ENCODE measurements at places on chromosomes 7 and 10.

GRCh38 chr7:156492170-156492569 is 148.4 kb upstream of the RNF32 start:
- no peak for DNase-seq

GRCh38 chr7:94394109-94394436 is 622 bp upstream of the COL1A2 start:
- DNase-seq: no peak

- DNase-seq: no peak
Observed at GRCh38 chr10:3593611-3594010, 191.4 kb downstream of the KLF6 start.

GRCh38 chr7:84022684-84023308 is 171.8 kb downstream of the SEMA3A start:
- DNase-seq: no peak

DNA sequence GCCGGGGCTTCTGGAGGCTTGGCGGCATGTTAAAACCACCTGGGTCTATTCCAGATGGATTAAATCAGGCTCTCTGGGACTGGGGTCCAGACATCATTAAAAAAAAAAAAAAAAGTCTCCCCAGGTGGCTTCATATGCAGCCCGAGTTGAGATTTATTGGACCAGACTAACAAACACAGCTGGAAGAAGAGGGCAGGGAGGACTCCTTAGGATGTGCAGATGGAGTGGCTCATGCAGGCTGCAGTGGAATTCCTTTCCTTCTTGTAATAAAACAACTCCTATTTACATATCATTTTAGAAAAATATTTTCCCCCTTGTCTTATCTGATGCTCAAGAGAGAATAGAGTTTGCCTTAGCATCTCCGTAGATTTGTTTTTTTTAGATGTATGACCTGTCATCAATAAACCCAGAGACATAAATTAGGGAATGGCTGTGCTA is 238.1 kb downstream of the CAMK1D start:
- DNase-seq: no peak

DNA sequence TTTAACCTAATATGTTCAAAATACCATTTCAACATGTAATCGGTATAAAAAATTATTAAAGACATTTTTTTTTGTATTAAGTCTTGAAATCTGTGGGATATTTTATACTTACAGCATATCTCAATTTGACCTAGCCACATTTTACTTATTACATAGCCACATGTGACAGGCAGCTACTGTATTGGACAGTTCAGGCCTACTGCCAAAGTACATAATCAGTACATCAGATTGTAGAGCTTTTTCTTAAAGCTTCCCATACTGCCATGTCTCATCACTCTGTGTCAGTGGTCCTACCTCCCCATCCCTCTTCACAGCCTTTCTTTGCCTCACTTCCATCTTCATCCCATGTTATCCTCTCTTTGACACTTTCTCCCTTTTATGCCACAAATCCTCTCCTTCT is 43.0 kb downstream of the LOXL4 start:
- no peak for DNase-seq

- no peak for DNase-seq
Observed at GRCh38 chr7:29859524-29860185, 53.3 kb downstream of the WIPF3 start.

- DNase-seq: no peak
Observed at GRCh38 chr7:931871-932650, 22.4 kb downstream of the ADAP1 start.

GRCh38 chr7:50595491-50596102 is 30.4 kb upstream of the DDC start:
- DNase-seq: peak; percentile 52

GRCh38 chr10:72334825-72335393 is 19.8 kb downstream of the DNAJB12 start:
- DNase-seq: no peak

DNA sequence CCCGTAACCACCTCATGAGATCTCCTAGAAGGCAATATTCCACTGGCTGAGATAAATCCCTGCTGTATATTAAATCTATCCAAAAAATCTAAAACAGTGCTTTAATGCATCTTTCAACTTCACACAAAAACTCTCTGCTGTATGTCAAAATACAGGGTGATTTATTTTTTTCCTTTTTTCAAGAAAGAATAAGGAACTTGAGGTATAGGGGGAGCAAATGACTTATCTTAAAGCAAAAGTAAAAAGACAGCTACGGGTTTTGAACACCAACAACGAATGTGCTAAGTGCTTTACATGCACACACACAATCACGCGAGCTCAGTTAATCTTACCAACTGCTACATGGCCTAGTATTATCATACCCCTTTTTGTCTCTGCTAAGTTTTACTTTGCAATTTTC is 168.9 kb upstream of the PHF14 start:
- no peak for DNase-seq

DNA sequence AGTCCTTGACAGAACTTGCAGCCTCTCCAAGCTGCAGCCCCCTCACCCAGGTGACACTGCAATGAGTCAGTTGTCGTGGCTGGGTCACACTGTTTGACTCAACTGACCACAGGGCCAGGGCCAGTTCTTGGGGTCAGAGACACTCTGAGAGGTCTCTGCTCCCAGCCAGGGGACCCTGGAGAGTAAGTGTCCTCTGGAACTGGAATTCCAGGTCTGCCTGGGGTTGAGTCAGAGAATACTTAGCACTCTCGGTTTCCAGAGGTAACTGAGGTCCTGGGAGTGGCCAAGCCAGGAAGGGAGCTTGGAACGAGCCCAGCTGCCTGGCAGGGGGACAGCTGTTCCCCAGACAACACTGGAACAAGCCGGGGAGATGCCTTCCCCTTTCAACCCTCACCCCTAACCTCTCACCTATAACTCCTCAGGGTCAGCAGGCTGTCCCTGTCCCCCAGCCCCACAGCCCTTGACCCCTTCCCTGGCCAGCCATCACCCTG is 2.2 kb upstream of the MYL10 start:
- no peak for DNase-seq

DNA sequence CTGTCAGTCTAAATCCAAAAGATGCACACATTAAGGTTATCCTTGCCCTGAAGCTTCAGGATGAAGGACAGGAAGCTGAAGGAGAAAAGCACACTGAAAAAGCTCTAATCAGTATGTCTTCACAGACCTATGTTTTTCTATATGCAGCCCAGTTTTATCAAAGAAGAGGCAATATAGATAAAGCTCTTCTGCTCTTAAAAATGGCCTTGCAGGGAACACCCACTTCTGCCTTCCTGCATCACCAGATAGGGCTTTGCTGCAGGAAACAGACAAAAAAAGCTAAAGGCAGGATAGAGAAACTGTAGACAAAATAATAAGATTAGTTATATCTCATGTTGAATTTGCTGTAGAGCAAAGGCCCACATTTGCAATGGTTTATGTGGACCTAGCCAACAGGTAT is 14.9 kb upstream of the IFIT1B start:
- no peak for DNase-seq

DNA sequence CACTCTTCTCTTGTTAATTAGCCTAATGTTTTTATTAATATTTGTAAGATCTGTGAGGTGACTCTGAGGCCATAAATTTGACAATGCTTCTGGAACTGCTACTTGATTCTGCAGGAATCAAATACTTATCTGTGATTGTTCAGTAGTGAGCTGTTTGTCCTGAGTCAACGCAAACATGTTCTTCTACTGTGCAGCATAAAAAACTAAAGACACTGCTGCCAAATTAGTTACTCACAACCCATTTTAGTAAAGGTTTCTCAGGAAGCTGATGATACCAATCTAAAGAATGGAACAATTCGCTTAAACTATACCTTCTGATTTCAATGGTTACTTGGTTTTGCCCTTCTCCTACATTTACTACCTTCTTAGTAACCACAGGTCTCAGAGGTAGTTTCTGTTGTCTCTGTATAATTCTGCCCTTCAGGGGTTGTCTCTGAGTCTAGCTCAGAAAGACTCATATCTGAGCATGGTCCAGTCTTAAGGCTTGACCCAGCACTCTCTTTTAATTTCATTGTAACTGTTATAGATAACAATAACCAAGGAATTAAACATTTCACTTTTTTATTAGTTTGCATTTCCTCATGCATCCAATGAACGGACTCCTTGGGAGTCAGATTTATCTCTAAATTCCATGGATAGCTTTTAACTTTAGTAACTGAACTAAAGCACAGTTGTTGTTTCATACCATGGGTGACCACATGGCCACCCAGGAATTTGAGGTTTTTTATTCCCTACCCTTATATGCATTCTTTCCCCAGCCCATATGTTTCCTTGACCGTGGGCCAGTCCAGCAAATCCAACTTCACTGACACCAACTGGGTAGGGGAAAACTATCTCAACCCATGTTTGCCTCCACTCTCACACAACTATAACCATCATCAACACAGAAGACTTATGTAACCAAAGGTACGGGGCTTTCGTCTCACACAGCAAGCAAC is 309.5 kb upstream of the TEX47 start:
- no peak for DNase-seq

- DNase-seq: no peak
Observed at GRCh38 chr7:104950754-104951153, 63.3 kb upstream of the KMT2E start.

GRCh38 chr10:96642973-96643372 is 56.2 kb upstream of the TM9SF3 start:
- peak; percentile 35 for DNase-seq

GRCh38 chr7:114901771-114902170 is 20.1 kb upstream of the MDFIC start:
- no peak for DNase-seq

DNA sequence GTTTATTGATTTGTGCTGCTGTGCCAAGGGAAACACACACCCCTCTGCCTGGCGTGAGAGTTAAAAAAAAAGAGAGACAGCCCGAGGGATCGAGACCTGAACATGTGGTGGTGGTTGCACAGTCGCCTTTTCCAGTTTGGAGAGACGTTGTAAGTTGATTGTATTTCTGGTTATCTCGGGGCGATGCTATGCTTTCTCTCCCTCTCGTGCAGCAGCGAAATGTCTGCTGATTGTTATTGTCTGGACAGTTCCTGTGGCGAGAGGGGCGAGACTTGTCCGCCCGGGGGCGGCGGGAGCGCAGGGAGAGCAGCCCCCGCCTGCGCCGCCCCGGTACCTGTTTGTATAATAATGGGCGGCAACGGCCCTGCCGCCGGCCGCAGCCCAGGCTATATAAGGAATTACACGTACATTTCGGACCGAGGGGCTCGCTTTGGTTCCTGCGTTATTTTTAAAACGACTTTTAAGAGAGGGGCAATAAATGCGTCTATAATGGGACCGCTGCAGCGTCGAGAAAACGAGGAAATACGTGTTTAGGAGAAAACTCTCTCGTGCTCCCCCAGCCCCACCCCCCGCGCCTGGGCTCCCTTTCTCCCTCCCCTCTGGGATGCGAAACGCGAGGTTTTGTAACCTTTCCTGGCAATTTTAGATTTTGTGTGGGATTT is 1.7 kb downstream of the ZEB1 start:
- no peak for DNase-seq

GRCh38 chr7:143269251-143269650 is 6.0 kb downstream of the GSTK1 start:
- no peak for DNase-seq

DNA sequence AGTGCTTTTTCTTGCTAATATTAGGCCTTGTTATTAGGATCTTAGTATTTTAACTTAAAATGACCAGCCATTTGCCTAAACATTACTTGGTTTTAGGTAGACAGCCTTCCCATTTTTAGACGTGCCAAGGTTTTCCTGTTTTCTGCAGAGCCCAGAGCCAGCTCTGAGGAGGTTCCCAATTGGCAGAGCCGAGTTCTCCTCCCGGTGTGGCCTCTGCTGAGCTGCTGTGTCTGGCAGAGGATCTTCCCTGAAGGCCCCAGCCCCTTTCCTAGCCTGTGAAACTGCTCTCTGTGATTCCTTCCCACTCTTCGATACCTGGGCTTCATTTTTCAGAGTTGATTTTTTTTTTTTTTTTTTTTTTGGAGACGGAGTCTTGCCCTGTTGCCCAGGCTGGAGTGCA is 91.4 kb downstream of the EEPD1 start:
- no peak for DNase-seq

GRCh38 chr7:149496642-149497391 is 792 bp downstream of the ZNF746 start:
- no peak for DNase-seq

DNA sequence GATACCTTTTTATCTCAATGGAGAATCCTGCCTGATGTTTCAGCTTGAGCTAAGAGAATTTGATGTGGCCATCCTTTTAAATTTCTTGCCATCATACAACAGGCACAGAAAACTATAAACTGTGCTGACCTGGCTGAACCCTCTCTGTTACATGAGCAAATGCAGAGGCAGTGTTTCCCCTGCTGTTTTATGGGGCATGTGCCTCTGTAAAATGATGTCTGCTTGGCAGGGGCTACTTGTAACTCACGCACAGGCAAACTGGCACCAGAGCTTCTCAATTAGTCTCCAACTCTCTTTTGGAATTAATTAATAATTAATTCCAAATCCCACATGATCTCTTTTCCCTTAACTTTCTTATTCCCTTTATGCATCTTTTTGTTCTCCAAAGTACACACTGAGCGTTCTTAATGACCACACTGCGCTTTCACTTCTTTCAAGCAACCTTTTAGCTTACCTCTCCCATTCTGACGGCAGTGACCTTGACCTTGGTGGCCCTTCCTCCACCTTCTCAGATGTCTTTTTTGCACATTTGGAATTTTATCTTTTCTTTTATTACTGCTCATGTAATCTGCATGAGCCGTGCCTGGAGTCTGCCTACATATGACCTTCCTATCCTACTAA is 334.0 kb downstream of the PLXNA4 start:
- DNase-seq: no peak

DNA sequence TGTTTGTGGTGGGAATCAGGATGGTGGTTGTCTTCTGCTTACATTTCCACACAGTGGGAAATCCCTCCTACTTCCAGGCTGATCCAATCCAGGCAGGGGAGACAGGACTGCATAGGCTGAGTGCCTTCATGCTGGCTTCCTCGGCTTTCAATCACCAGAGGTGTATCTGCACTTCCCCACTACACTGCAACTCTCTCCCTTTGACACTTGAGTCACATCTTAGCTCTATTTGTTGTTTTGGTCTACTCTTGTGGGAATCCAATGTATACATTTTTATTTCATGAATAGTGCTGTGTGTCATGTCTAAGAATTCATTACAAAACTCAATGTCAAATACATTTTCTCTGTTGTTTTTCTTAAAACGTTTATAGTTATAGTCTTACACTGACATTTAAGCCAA is 735.6 kb downstream of the XPNPEP1 start:
- DNase-seq: no peak

DNA sequence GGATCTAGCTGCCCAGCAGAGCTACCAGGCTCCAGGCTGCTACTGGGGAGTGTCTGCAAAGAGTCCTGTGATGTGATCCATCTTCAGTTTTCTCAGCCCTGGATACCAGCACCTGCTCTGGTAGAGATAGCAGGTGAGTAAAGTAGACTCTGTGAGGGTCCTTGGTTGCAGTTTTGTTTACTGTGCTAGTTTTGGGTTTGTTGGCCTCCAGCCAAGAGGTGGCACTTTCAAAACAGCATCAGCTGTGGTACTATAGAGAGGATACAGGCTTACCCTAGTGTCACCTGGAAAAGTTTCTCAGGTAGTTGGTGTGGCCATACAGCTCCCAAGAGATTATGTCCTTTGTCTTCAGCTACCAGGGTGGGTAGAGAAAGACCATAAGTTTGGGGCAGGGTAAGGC is 56.3 kb downstream of the MTERF1 start:
- no peak for DNase-seq
